Activated T-helper 2 cell treated with anti-CD3 and anti-CD28 coated beads, Interferon-gamma antibody, Interleukin-2, Interleukin-4, amounts not matched to agents 10 μg/mL and 5 μg/mL and 100 μg/mL, durations not matched to agents 14 hours and 24 hours and 36 hours (primary cell): ENCODE measurements at places on chromosomes 1 and 21. TPM values are rescaled to one million over a fixed set of nuclear protein-coding genes. Genes with fewer than 3 reads are reported as not detected.
A peak's percentile ranks its signal among the peaks of the same experiment; 100 is the strongest.

DNA sequence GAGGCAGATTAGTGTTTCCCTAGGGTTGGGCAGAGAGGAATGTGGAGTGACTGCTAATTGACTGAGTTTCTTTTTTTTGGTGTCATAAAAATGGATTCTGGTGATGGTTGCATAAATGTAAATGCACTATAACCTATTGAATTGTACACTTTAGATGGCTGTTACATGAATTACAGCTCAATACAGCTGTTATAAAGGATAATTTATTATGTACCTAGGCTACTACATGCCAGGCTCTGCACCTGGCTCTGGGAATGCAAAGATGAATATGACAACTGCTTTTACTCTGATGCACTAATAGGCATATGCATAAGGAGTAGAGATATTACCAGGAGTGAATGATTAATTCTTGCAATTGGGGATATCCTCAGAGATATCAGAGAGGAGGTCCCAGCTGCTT is 345.3 kb downstream of the PTBP2 start:
- no peak overlapping the region for H3K4me3 ChIP-seq
- no peak for DNase-seq
- no peak overlapping the region for H3K27ac ChIP-seq
- H3K36me3 ChIP-seq, result no peaks in the 10 kb centered on the region

GRCh38 chr1:46003315-46003714 is 129.1 kb downstream of the PIK3R3 start:
- H3K27me3 ChIP-seq, result no peaks in the 10 kb centered on the region
- H3K27ac ChIP-seq, result no peak overlapping the region
- H3K4me1 ChIP-seq, result no peaks in the 10 kb centered on the region
- DNase-seq, result no peak
- no peak overlapping the region for H3K4me3 ChIP-seq

- peak within 1 kb of the TSS; percentile 97 for H3K4me3 ChIP-seq
- peak; percentile 69 for DNase-seq
- peak within 1 kb of the TSS; percentile 97 for H3K27ac ChIP-seq
- peaks cover 38% of the 10 kb centered on the region for H3K4me1 ChIP-seq
- H3K36me3 ChIP-seq, result peaks cover 26% of the 10 kb centered on the region
Observed at GRCh38 chr1:150010393-150011115, at the start of gene OTUD7B. TSS of gene OTUD7B (minus strand) at chr1:150010726. CDS start at chr1:149977510, 33,216 bp downstream.

GRCh38 chr1:47915677-47916353 is 81.4 kb downstream of the TRABD2B start:
- no peaks in the 10 kb centered on the region for H3K4me1 ChIP-seq
- no peak overlapping the region for H3K27ac ChIP-seq
- no peak overlapping the region for H3K4me3 ChIP-seq
- DNase-seq, result no peak
- no peaks in the 10 kb centered on the region for H3K36me3 ChIP-seq

- peaks cover 2% of the 10 kb centered on the region for H3K27me3 ChIP-seq
- H3K4me1 ChIP-seq, result no peaks in the 10 kb centered on the region
- no peak overlapping the region for H3K4me3 ChIP-seq
- no peak for DNase-seq
- H3K36me3 ChIP-seq, result no peaks in the 10 kb centered on the region
- H3K27ac ChIP-seq, result no peak overlapping the region
Observed at GRCh38 chr1:22826604-22827580, 116.3 kb downstream of the EPHB2 start.

- no peaks in the 10 kb centered on the region for H3K36me3 ChIP-seq
- DNase-seq, result no peak
- no peak overlapping the region for H3K27ac ChIP-seq
- H3K4me3 ChIP-seq, result no peak overlapping the region
- no peaks in the 10 kb centered on the region for H3K4me1 ChIP-seq
Observed at GRCh38 chr1:201602413-201603265, 63.7 kb downstream of the NAV1 start.

- no peak for DNase-seq
- H3K4me1 ChIP-seq, result no peaks in the 10 kb centered on the region
- no peak overlapping the region for H3K4me3 ChIP-seq
Observed at GRCh38 chr1:78102916-78103315, 57.1 kb downstream of the GIPC2 start.

DNA sequence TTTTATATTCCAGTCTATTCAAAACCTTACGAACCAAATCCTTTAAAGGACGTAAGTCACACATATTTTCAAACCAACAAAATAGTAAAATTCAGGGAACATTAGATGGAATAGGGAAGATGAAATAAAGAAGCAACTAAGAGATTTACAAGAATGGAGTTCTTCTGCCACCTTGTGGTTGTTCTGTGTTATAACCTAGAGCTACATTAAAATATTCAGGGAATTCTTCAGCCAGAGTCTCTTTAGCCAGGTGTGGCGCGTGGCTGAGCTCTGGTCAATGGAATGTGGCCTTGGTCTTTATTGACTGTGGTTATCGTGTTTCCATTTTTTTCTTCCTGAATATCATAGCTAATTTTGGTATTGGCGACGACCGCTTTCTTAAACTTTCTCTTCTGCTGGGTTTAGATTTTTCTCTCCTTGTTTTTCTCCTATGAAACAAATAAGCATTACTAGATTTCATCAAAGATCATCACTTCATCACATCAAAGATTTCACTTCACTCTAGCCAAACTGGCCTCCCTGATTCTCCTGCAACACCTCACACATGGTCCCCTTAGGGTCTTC is 221.3 kb downstream of the MRPL39 start:
- no peak overlapping the region for H3K27ac ChIP-seq
- no peaks in the 10 kb centered on the region for H3K36me3 ChIP-seq
- DNase-seq, result no peak
- H3K4me1 ChIP-seq, result peaks cover 15% of the 10 kb centered on the region

DNA sequence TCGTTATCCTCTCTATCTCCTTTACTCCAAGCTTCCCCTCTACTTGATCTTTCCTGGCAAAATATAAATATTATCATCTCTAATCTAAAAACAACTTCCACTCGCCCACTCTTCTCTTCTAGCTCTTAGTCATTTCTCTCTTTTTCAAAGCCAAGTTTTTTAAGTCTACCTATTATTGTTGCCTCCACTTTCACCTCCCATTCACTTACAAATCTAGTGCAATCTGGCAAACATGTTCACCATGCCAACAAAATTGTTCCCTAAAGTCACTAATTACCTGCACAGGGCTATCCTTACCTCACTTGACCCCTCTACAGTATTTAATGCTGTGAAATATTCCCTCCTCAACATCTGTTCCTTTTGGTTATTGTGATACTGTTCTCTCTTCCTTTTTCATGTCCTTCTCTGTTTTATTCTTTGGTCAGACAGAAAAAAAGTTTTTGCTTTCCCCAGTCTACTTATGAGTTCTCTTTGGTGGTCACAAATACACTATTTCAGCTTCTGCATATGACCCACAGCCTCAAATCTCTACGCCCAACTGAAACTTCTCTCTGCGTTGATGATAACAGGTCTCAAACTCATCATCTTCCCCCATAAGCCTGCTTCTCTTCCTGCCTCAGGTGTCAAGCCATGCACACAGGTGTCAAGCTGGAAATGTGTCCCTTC is 31.9 kb upstream of the RAP1A start:
- H3K27me3 ChIP-seq, result no peaks in the 10 kb centered on the region
- no peak overlapping the region for H3K27ac ChIP-seq

GRCh38 chr21:34936883-34937563 is 112.1 kb downstream of the RUNX1 start:
- H3K4me3 ChIP-seq, result peak overlapping the region; percentile 51
- DNase-seq, result no peak
- peak overlapping the region; percentile 91 for H3K27ac ChIP-seq
- H3K27me3 ChIP-seq, result no peaks in the 10 kb centered on the region
- H3K4me1 ChIP-seq, result peaks cover 91% of the 10 kb centered on the region
- peaks cover 14% of the 10 kb centered on the region for H3K36me3 ChIP-seq

DNA sequence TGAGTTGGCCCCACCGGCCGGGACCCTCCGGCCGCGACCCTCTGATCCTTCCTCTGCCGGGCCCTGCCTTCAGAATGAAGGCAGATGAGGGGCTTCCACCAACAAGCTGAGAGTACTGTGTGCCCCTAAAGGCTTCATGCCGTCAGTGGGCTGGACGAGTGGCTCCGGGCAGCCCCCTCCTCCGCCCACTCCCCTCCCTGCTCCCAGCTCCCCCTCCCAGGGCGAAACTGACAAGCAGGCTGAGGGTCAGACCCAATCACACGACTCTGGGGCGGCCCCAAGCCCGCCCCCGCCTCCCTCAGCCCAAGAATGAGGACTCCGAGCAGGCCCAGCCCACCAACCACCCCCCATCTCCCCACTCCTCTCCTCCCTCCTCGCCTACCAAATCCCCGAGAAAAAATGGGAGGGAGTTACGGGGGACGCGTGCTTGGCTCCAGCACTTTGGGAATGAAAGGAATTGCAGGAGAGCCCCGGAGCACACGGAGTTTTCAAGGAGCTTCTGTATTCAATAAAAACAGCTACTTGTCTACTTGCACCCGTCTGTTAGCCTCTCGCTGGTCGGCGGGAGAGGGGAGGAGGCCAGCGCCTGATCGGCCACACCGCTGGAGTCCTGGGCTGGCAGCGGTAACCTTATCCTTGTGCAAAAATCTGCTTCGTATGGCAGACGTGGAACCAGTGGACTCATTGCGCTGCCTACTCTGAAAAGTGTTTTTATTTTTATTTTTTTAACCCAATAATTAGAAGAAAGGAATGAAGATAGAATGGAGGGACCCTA is at the start of gene COL11A1:
Gene COL11A1, minus strand, starts transcription at position 147 of the 775 bp plus-strand sequence. CDS start 344 bp downstream, outside the sequence.
- H3K4me1 ChIP-seq, result peaks cover 2% of the 10 kb centered on the region
- H3K36me3 ChIP-seq, result no peaks in the 10 kb centered on the region
- no peak for DNase-seq
- H3K27ac ChIP-seq, result no peak within 1 kb of the TSS
- H3K4me3 ChIP-seq, result no peak within 1 kb of the TSS

- no peak overlapping the region for H3K27ac ChIP-seq
- H3K27me3 ChIP-seq, result no peaks in the 10 kb centered on the region
- H3K4me3 ChIP-seq, result no peak overlapping the region
- DNase-seq, result no peak
- peaks cover 3% of the 10 kb centered on the region for H3K4me1 ChIP-seq
- H3K36me3 ChIP-seq, result no peaks in the 10 kb centered on the region
Observed at GRCh38 chr1:178540646-178541045, 27.7 kb downstream of the TEX35 start.

DNA sequence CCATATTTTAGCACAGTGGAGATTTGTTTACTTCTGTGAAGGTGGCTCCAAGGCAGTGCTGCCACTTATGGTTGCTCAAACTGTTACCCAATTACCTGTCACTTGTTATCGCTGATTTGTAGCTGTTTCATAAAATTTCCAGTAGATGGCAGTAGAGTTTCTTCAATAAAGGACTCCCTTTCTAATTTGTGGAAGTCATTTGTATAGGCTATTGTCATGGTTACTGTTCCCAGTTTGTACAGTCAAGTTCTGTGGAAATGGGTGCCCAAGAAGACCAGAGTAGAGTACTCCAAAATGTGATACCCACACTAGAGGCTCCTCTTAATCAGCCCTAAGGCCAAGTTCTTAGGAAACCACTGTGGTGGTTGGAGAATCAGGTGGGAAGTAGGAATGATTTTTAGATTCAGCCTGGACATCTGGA is 186.1 kb downstream of the CLEC20A start:
- H3K4me3 ChIP-seq, result no peak overlapping the region
- H3K27ac ChIP-seq, result no peak overlapping the region
- no peaks in the 10 kb centered on the region for H3K27me3 ChIP-seq
- H3K36me3 ChIP-seq, result no peaks in the 10 kb centered on the region
- no peaks in the 10 kb centered on the region for H3K4me1 ChIP-seq
- DNase-seq, result no peak

DNA sequence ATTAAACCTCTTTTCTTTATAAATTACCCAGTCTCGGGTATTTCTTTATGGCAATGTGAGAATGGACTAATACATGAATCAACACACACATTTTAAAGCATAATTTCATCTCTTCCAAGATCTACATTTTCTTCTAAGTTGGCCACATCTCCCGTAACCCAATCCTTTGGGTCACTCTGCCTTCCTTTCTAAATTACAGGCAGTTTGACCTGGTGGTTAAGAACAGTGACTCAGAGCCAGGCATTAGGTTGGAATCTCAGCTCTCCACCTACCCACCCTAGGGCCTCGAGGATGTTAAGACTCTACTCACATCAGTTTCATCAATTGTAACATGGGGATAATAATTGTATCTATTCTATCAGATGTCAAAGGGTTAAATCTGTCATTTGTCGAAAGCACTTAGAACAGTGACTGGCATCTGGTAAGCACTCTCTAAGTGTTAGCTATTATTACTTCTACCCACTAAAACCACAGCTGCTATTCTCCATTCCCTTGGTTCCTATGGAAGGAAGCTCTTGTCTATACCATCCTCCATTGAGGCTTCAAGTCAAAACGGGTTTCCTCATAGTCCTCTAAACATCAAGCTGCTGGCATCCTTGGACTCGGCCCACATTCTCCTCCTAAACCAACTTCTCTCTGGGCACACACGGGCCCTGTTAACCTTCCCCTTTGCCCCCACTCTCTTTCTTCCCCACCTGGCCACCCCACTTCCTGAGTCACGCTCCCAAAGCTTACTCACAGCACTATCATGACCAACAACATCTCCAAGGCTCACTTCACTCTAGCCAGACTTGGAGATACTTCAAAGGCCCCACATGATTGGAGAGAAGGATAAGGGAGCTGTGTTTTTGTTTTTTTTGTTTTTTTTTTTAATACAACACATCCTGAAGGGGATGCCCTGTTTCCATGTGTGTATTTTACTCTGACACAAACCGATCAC is 116.9 kb downstream of the TGFBR3 start:
- no peak for DNase-seq
- H3K27ac ChIP-seq, result no peak overlapping the region
- no peak overlapping the region for H3K4me3 ChIP-seq
- peaks cover 26% of the 10 kb centered on the region for H3K36me3 ChIP-seq
- H3K27me3 ChIP-seq, result no peaks in the 10 kb centered on the region

- H3K27me3 ChIP-seq, result peaks cover 18% of the 10 kb centered on the region
- no peak for DNase-seq
- no peak overlapping the region for H3K4me3 ChIP-seq
- no peaks in the 10 kb centered on the region for H3K4me1 ChIP-seq
- no peak overlapping the region for H3K27ac ChIP-seq
- H3K36me3 ChIP-seq, result no peaks in the 10 kb centered on the region
Observed at GRCh38 chr1:114091711-114092110, 62.0 kb downstream of the SYT6 start.

- no peaks in the 10 kb centered on the region for H3K4me1 ChIP-seq
- DNase-seq, result no peak
- no peaks in the 10 kb centered on the region for H3K27me3 ChIP-seq
- H3K27ac ChIP-seq, result no peak overlapping the region
- no peaks in the 10 kb centered on the region for H3K36me3 ChIP-seq
Observed at GRCh38 chr1:61992257-61992656, 202.4 kb upstream of the L1TD1 start.

The S100PBP gene
- 50.2 and 50.5 TPM in 2 replicates for total RNA-seq

The KCNJ15 gene
- 0.27 and 0.60 TPM in 2 replicates for total RNA-seq

The NTMT2 gene
- not detected in 2 replicates for total RNA-seq

The PODN gene
- total RNA-seq, result not detected in 2 replicates

The SAMD13 gene
- total RNA-seq, result 0.30 and 0.44 TPM in 2 replicates

The STIL gene
- total RNA-seq, result 24.8 and 27.6 TPM in 2 replicates

The ZFP69B gene
- 4.7 and 5.4 TPM in 2 replicates for total RNA-seq

The BTBD19 gene
- 17.0 and 19.8 TPM in 2 replicates for total RNA-seq

The DISP3 gene
- total RNA-seq, result 0.23 and 0.46 TPM in 2 replicates

The RGS8 gene
- not detected in 2 replicates for total RNA-seq

The KANK4 gene
- not detected in 2 replicates for total RNA-seq
